ENCODE measurements at places on chromosomes 6 and 20. TPM values are rescaled to one million over a fixed set of nuclear protein-coding genes. Genes with fewer than 3 reads are reported as not detected.

The C6orf58 gene
- polyA plus RNA-seq: not detected

The LY6G6C gene
- polyA plus RNA-seq: 0.17 TPM

The NKX2-4 gene
- not detected for polyA plus RNA-seq

The ZNF133 gene
- 12.8 TPM for polyA plus RNA-seq

The FAM217A gene
- polyA plus RNA-seq: not detected

The PPIL4 gene
- polyA plus RNA-seq: 32.5 TPM

The HMGCLL1 gene
- 3.1 TPM for polyA plus RNA-seq

The TRIM10 gene
- polyA plus RNA-seq: not detected

The ANGPT4 gene
- polyA plus RNA-seq: 3.7 TPM

The RCAN2 gene
- polyA plus RNA-seq: 25.6 TPM

The TMEM74B gene
- 0.99 TPM for polyA plus RNA-seq

The HLA-DMA gene
- polyA plus RNA-seq: 19.2 TPM

The L3MBTL1 gene
- polyA plus RNA-seq: 8.3 TPM

The KCNG1 gene
- 0.63 TPM for polyA plus RNA-seq

The CCM2L gene
- polyA plus RNA-seq: 8.9 TPM

The ERVFRD-1 gene
- 0.78 TPM for polyA plus RNA-seq

The SLC17A3 gene
- polyA plus RNA-seq: 0.07 TPM

The UBE2C gene
- polyA plus RNA-seq: 5.6 TPM

The RBM24 gene
- polyA plus RNA-seq: 3.5 TPM

The ID4 gene
- 63.9 TPM for polyA plus RNA-seq

Measured in ovary (tissue), 10 donors.